ENCODE measurements at places on chromosomes 6 and 20. TPM values are rescaled to one million over a fixed set of nuclear protein-coding genes. Genes with fewer than 3 reads are reported as not detected.

GRCh38 chr6:21098744-21099143, 494.8 kb upstream of the SOX4 start:
- no peak for DNase-seq

DNA sequence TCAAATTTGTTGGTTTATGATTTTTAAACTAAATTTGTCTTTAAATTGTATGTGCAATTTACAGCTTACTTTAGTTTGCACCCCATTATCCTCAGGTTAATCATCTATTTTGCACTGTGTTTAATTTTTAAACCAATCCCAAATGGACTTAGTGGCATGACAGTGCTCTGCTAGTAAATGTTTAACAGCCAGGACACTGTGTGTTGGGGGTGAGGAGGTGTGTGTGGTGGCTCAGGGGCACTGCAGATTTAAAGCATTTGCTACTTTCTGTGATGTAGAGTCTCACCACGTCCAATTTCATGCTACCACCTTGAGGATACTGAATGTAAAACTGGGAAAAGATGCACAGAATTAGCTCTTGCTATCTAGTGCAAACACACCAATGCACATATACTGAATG, 225.7 kb downstream of the HAO1 start:
- DNase-seq, result no peak

DNA sequence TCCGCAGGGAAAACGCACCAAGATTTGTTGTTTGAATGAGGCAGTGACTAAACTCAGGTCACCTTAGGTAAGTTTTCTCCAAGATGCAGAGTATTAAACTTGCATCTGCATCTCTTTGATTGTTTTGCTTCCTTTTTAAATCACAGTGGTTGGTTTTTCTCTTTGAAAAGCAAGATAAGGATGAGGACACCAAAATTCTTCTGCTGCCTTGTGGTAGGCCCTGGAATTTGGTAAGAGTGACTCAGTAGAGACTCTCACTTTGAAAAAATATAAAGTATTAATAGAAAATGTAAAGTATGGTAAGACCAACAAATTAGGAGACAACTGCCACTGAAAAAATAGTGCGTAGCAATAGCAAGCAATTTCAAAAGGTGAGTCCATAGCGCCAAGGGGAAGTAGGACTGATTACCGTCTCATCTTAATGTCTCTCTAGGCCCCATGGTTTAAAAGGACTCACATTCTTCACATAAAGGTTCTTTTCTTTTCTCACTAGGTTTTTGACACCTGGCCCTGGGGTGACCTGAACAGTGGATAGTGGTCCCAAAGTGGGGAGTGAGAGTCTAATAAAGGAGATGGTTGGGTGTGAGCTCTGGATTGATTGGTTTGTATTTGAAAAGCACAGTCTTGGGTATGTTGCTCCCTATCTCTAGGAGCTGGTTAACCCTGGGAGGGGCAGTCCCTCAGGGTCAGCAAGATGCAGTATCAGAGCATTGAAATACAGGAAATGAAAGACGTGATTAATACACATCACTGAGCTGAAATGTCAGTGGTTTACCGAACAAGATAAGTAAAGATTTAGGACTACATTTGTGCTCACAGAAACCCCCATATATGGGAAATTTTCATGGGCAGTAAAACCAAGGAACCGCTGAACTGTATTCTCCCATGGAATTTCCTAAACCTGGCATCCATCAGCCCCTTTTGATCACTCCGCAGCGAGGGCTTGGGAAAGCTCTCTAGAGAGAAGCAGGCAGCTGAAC, 221.2 kb downstream of the SLC24A3 start:
- no peak for DNase-seq

GRCh38 chr6:135281227-135281626, 100.1 kb downstream of the MYB start:
- DNase-seq, result no peak

DNA sequence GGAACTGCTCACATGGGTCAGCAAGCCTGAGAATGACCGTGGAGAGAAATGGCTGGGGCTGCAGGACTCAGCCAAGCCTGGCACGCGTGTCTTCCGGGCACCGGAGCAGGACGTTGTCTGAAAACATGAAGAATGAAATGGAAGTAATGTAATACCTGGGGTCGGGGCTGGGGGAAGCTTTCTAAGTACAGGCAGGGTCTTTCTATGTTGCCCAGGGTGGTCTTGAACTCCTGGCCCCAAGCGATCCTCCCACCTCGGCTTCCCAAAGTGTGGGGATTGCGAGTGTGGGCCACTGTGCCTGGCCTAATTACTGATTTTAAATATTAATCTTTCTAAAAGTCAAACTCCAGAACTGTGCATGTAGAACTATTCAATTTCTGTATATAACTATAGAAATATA, 155.5 kb upstream of the AKAP12 start:
- DNase-seq, result no peak

DNA sequence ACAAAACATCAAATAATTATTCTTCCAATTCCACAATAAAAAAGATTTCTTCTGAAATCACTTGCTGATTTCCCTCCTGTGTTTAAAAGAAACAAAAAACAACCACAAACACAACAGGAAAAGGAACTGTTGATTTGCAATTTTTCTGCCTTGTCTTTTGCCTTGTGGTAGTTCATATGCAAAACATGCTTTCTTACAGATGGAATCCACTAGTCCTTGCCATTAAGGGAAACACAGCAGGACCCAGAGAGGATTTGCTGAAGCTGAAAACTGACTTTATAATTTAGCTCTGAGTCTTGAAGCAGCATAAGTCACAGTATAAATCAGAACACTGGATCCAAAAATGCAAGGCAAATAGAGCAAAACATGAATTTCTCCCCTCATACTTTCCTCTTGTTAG, 328.8 kb downstream of the PHF3 start:
- no peak for DNase-seq

- no peak for DNase-seq
Measured at GRCh38 chr6:37299990-37300389, 42.0 kb upstream of the TMEM217 start.

DNA sequence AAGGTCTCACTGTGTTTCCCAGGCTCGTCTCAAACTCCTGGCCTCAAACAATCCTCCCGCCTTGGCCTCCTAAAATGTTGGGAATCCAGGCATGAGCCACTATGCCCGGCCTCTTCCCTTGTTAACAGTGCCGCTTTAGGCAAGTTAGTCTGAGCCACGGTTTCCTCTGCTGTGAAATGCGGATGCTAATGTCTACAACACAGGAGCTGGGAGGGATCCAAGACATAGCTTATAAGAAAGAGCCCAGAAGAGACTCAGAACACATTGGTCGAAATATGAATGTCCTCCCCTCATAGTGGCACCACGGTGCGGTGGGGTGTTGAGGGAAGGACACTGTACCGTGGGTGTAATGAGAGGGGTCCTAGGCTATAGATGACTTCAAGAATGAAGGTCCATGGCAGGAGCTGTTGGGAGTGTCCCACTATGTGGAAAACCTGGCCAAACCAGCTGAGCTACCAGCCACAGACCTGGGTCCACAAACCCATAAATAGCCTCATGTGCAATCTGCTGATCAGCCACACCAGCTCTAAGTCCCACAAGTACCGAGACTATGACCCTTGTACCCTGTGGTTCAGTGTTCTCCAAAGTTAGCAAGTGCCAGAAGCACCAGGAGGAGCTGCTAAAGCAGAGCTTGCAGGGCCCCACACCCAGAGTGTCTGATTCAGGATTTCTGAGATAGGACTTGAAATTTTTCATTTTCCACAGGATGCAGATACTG, 57.8 kb upstream of the ZFAND3 start:
- no peak for DNase-seq

DNA sequence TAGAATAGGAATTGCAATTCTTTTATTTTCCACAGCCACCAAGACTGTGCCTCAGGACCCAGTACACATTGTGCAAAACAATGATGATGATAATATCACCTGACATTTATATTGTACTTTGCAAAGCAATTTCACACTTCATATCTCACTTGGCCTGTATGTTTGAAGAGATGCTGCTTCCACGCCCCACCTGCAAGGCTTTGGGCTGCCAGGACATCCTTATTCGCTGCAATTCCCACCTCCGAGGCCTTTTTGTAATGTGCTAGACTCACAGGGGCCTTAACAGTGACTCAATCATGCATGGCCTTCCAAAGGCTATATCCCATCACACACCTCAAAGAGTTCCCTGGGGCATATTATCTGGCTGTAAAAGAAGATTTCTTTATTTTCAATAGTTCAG, 200.9 kb downstream of the MYLK4 start:
- no peak for DNase-seq

DNA sequence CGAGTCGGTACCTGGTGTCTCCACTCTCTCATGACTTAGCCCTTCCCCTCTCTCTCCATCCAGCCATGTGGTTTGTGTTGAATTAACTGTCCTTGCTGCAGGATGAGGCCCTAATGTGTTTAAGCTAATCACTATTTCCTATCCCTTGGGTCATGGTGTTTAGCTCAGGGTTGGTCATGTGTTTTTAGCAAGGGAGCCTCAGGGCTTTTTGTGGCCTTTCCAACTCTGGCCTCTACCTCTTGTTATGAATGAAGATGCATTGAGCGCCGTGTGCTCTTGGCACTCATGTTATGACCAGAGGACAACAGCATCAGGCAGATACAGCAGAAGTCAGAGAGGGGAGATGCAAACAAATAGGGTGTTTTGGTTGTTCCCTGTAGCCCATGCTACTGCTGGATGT, 674.2 kb upstream of the FLRT3 start:
- DNase-seq, result no peak

DNA sequence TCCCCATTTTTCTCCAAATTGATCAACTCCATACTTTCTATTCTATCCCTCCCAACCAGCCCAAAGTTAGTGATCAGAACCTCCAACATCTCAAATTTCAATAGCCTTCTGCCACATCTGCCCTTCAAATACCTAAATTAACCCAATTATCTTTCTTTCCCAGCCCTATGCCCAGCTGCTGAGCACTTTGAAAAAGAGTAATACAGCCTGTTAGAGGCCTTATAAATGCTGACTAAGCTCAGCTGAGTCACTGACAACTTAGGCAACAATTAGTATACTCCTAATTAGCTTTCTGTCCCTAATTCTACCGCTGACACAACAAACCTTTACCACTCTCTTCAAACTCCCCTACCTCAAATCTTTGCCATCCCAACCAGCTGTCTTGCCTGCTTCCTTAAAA, 23.5 kb downstream of the RUNX2 start:
- DNase-seq, result no peak

DNA sequence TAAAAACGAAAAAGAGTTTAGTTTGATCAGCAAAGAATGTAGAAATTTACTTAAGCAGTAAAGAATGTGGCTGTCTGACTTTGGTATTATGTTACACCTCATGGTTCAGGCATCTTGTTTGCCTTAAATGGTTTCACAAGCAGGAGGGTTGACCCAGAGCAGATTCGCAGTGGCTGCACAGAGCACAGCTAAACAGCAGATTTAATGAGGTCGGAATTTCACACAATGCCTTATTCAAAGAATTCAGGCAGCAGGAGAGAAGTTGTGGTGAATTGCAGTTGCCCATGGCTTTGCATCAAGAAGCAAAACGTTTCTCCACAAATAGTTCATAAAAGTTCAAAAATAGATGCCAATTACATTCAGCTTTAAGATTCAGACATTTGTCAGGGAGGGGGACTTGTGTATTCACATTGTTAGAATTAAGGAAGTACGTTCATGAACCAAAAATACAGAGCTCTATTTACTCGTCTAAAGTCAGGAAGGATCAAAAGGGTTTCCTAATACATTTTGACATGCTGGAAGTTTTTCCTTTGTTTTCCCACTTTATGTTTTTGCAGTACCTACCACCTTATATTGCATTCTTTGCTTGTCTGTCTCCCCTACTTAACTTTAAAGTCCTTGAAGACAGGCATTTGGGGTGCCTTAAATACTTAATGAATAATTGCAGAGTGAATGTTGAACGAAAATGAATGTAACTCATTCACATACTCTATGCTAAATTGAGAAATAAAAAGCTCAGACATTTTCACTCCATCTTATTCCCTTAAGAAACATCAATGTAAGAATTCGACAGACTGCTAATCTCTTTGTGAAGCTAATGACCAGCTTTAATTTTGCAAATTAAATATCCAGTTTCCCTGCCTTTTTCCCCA, 1163.6 kb upstream of the CITED2 start:
- peak; percentile 75 for DNase-seq

GRCh38 chr6:37230104-37230503, 27.5 kb upstream of the TBC1D22B start:
- no peak for DNase-seq

GRCh38 chr6:33126101-33126714, 50.4 kb downstream of the HLA-DPB1 start:
- peak; percentile 16 for DNase-seq

GRCh38 chr6:111716325-111716724, 110.6 kb upstream of the TRAF3IP2 start:
- DNase-seq, result no peak

DNA sequence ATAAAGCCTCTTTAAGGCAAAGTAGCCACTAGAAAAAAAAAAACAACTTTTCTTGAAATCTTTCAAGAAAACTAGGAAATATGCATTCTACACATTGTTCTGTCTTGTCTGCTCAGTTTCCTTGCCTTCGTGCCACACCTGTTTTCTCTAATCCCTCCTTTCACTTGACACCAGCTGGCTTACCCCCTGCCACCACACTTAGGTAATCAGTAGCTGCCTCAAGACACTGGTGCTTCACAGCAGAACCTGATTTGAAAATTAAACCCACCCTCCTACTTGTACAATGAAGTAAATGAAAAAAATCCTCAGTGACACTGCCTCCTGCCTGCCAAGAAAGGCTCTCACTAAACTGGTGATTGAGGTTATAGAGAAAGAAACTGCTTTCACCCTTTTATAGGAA, 45.8 kb upstream of the SCML4 start:
- no peak for DNase-seq

The PBOV1 gene
- total RNA-seq, result not detected

The BTNL2 gene
- total RNA-seq, result not detected

Measured in dermis microvascular lymphatic vessel endothelial cell (primary cell).